ENCODE measurements at places on chromosomes 6 and 20.

GRCh38 chr6:97186416-97186999, 96.5 kb downstream of the MMS22L start:
- peak; percentile 74 for DNase-seq

GRCh38 chr6:30885999-30886896, 1.9 kb downstream of the DDR1 start:
- DNase-seq = peak; percentile 5

- DNase-seq = no peak
These were observed 56.1 kb upstream of the LAMP5 start for GRCh38 chr20:9458138-9458796.

- no peak for DNase-seq
These were observed 8.2 kb downstream of the TRAF3IP2 start for GRCh38 chr6:111597291-111598086.

DNA sequence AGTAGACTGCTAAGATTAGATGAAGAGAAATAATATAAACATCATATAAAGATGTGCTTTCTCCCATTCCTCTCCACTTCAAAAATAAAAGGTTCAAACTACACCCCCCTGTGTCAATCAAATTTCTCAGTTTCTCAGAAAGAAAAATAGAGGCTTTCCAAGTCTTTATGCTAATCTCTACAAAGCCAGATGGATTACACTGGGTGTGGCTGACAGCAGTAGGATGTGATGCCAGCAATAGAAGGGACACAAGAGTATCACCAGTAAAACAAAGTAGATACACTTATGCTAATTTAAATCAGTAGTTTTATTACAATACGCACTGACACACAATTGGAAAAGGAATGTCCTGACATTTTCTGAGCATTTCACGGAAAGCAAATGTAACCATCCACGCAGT, 353.4 kb downstream of the RNGTT start:
- DNase-seq = no peak

DNA sequence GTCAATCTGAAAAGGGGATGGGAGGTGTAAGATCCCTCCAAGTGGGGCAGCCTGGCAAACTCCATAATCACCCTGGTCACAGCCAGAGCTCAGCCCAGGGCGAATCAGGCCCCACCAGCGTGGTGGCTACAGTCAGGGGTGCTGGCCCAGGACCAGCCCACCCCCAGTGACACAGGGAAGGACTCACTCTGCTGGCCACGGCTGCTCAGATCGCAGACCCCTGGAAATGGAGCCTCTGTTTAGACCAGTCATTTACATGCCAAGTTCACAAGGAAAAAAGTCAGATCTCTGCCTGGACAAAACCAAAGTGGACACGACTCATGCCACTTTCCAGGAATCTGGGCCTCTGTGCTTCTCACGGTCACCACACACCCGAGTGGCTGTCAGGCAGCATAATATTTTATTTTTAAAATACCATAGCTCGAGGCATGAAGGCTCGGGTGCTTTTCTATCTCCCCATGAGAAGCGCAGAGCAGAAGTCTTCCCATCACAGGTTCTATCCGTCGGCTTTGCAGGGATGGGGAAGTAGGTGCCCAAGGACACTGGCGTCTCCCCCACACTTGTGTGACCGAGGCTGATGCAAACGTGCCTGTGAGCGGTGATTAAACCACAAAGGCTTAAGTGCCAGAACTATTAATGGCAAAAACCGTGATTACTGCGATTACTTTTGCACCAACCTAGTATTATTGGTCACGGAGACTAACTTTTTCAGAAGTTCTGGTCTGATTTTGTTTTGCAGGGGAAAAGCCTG, 13.0 kb downstream of the PXDC1 start:
- DNase-seq = no peak

DNA sequence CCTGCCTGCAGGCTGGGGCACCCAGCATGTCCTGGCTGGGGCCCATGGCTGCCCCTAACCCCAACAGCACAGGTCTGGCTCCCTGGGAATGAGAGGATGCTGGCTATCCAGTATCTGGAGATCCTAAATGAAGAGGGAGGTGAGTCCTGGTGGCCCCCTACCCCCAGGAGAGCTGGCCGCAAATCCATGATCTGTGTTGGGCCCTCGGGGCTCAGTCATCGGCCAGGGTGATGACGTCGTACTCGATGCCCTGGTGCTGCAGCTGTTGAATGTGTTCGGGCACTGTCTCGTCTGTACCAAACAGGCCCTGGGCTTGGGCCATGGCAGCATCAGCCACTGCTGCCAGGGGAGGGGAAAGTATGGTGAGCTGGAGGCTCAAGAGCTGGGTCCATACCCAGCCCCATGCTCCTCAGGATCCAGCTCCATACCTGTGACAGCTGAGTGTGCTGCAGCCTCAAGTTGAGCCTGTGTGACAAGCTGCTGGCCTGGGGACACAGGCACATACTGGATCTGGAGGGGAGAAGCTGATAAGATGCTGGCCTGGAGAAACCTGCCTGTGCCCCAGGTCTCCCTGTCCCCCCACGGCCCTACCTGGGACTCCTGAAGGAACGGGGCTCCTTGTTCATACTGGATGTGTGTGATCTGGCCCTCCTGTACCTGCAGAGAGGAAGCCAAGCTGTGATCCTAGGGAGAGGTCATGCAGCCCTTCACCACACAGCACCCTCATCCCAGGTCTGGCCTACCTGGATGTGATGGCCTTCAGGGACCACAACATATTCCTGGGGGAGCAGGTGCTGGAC, 14.5 kb downstream of the PCIF1 start:
- no peak for DNase-seq

DNA sequence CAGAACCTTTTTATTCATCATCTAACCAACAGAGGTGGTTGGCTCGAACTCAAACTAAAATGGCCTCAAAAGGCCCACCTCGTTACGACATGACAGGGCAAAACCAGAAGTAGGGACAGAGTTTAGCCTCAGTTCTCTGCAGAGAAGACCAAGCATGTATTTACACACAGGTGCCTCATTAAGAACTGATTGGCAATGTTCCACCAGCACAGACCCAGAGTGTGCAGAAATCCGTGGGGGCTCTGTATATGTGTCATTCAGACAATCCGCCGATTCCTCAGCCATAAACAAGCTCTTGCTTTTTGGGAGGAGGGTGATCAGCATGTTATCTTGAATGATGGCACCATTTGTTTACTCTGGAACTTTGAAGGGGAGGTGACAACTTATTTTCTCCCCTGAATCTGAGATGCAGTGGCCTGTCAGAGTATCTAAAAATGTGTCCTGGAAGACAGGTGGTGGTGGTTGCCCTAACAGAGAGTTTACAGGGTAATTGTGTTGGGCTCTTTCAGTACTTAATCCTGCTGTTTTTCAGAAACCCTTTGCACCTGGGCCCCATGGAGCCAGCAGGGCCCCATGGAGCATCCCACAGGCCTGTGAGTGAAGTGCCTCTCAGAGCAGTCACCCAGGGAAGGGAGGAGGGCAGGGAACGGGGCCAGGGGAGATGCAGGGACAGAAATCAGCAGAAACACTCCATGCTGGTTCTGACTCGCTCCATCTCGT, 29.1 kb upstream of the C20orf203 start:
- DNase-seq = no peak

DNA sequence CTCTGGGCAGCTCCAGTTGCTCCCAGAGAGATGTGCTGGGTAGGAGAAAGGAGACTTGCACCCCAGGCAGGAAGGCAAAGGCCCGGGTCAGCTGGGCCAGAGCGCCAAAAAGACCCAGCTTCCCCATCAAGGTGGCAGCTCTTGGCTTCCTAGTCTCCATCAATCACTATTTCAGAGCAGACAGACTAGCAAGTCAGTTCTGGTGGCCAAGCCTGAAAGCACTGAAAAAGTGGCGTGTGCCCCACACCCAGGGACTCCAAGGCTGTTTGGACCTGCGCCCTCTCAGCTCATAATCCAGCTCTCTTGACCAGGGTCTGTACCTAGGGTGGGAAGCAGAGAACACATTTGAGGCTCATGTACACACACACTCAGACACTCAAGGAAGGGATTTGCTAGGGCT, 3.7 kb downstream of the MAFB start:
- DNase-seq = no peak

DNA sequence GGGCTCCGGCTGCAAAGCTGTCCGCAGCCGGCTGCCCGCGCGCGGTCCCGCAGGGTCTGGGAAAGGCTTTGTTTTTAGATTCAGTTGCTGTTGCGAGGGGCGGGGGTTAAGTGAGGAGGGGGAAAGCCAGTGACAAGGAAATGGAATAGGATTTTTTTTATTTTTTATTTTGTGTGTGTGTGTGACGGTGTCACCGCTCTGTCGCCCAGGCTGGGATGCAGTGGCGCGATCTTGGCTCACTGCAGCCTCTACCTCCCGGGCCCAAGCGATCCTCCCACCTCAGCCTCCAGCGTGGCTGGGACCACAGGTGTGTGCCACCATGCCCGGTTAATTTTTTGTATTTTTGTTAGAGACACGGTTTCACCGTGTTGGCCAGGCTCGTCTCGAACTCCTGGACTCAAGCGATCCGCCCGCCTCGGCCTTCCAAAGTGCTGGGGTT, 615 bp upstream of the UBE2J1 start:
- DNase-seq = peak; percentile 26

Data from Kasumi-1 (cell line).